GM12891 (cell line): ENCODE measurements at places on chromosomes 7 and 10.

DNA sequence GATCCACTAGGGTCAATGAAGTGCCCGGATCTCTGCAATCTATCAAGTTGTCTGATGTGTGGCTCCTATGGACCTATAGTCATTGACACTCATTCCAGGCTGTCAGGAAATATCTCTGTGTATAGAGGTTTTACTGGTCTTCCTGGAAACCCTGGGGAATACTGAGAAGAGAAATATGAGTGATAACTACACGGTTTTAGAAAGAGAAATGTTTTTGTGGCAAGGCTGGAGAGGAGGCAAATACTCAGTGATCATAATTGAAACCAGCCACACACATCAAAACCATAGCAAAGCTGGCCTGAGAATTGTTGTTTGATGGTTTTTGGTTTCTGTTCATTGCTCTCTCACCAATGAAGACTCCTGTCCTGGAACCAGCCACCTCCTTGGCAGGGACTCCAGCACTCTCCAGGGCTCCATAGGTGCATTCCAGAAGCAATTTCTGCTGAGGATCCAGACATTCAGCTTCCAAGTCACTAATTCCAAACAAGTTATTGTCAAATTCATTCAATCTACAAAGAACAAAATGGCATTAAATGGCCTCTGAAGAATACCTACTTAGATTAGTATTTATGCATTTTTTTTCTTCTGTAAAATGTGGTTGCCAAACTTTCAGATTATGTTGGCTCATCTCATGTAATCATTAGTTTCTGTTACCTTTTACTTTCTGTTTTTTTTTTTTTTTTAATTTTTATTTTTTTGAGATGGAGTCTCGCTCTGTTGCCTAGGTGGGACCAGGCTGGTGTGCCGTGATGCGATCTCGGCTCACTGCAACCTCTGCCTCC is 108.6 kb upstream of the ABI1 start:
- no peak for DNase-seq

DNA sequence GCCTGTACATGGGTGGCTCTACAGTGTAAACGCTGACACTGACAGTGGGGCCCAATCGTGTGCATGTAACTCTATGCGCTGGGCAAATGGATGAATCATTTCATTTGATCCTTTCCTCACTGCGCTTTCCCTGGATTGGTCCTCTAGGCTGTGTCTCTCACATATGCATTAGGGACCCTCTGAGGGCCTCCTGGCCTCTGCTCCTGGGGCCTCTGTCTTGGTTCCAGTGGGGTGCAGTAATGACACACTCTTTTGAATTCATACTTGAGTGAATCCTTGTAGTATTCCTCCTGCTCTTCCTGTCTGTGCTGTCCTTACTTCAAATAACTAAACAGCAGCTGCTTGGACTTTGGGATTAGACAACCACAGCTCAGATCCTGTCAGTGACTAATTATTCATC is 176.5 kb upstream of the ADO start:
- no peak for DNase-seq

GRCh38 chr10:6173203-6173602 is 29.5 kb upstream of the PFKFB3 start:
- no peak for DNase-seq

GRCh38 chr10:36492590-36493515 is 632.5 kb upstream of the ANKRD30A start:
- no peak for DNase-seq

GRCh38 chr10:33822774-33823173 is 488.3 kb upstream of the NRP1 start:
- DNase-seq: no peak

DNA sequence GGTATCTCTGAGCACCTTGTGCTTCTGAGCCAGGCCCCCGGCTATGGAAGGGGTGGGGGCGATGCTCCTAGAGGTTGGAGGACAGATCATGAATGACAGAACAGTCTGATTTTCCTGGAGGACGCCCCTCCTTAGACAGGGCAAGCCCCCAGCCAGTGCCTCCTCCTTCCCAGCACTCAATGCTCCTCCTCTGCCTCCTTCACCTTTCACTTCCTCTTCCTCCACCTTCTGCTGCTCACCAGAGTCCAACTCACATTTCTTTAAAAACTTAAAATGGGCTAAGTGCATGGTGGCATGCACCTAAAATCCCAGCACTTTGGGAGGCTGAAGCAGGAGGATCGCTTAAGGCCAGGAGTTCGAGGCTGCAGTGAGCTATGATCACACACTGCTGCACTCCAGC is 71.1 kb upstream of the CUX1 start:
- no peak for DNase-seq

- DNase-seq: no peak
Observed at GRCh38 chr10:24694086-24694485, 29.6 kb downstream of the ARHGAP21 start.

- DNase-seq: no peak
Observed at GRCh38 chr7:107069457-107069856, 25.0 kb downstream of the PRKAR2B start.

- DNase-seq: no peak
Observed at GRCh38 chr7:157625973-157626742, 289.4 kb downstream of the DNAJB6 start.

GRCh38 chr7:3075441-3075840 is 31.8 kb upstream of the CARD11 start:
- DNase-seq: no peak

GRCh38 chr7:91431601-91432000 is 167.4 kb downstream of the FZD1 start:
- no peak for DNase-seq

- no peak for DNase-seq
Observed at GRCh38 chr10:114397651-114398145, 6.6 kb downstream of the AFAP1L2 start.

DNA sequence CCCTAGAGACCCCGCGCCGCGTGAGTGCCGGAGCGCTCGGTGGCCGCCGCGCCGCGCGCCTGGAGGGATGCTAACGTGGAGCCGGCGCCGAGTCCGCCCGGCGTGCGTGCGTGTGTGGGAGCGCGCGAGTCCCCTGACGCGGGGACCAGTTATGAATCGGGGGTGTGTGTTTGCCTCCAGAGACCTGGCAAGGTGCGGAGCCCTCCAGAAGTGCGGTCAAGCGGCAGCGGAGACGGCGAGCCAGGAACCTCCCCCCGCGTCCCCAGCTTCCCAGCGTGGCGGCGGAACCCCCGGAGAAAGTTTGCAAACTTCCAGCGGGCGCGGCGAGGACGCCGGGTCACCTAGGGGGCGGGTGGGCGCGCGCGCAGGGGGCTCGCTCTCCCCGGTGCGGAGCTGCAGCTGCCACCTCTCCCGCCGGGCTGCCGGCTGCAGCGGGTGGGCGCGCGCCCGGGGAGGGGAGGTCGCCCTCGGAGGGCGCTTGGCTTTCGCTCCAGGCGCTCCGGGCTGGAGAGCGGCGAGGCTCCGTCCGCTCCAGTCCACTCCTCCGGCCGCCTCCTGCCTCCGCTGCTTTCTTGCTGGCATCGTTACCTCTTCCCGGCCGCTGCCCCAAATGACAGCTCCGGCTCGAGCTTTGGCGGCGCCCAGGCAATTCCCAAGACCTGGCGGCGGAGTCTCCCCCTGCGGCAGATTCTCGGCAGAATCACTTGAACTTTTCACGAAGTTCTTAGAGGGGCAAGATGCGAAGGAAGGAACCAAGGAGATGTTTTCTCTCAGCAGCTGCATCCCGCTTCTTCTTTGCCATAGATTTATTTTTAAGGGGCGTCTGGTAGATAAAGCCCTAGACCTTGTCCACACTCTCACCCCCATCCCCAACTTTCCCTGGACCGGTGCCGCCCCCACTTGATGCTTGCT is 2.3 kb upstream of the CREB5 start:
- DNase-seq: peak; percentile 1

DNA sequence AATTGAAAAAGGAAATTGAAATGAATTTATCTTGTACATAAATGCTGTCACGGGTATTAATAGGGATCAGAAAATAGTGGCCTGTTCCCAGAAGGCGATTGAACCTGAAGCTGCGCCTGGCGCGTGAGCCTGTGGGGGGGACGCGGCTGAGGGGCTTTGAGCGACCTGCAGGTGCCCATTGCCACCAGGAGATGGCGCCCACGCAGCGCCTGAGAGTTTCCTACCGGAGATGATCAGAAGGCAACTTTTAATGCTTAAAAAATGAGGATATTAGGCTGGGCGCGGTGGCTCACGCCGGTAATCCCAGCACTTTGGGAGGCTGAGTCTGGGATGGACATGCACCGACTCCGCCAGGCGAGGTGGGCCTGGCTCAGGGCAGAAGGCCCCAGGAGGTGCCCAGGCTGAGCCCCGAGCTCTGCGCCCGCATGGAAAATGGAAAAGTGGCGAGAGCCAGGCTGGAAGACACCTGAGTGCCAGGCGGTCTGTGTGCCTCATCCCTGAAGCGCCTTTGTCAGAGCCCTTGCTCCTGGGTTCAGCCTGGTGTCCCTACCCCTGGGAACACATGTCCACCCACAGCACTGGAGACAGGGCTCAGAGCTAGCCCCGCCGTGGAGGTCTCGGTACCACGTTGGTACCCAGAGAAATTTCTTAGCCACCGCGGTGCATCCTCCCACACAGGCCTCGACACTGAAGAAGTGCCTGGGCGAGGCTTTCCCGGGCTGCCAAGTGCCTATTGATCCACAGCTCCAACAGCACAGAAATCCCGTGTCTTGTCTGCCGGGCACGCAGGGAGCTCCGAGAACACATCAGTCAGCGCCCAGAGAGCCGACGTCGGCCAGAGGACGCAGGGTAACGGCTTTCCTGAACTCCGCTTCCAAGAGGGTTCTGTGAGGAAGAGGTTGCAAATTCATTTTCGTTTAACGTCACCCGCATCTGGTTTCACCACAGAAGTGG is 117.4 kb downstream of the INPP5A start:
- peak; percentile 91 for DNase-seq

DNA sequence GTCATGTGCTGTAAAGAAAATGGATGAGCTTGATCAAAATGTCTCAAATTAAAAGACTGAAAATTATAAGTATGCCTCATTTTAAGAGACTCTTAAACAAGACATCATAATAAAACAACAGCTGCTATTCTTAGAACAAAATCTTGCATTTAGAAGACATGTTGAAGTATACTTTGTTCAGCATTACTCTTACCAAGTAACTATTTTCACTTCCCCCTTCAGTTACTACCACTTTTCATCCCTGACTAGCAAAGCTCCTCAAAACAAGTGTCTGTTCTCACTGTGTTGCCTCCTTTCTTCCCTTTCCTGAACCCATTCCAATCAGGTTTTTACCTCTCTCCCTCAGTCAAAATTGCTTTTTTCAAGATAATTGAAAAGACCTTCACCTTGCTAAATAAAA is 31.6 kb downstream of the ELAPOR2 start:
- DNase-seq: no peak

- DNase-seq: no peak
Observed at GRCh38 chr10:82206831-82207230, 331.8 kb downstream of the NRG3 start.

DNA sequence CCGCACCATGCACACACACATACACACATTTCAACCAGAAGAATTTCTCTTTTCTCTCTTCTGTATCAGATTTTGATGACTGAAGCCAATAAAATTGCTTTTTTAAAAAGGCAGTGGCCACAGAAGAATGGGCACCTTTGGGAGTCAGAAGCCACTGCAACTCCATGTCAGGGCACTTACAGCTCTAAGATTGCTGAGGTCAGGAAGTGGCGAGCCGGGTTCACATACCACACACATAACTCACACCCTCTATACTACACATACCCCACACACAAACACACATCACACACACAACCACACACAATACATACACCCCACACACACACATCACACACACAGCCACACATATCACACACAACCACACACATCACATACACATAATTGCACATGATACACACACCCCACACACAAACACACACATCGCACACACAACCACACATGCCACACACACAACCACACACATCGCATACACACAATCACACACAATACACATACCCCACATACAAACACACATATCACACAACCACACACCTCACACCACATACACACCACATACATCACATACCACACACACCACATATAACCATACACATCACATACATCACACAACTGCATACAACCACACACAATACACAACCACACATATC is 31.2 kb downstream of the GPRIN2 start:
- no peak for DNase-seq

DNA sequence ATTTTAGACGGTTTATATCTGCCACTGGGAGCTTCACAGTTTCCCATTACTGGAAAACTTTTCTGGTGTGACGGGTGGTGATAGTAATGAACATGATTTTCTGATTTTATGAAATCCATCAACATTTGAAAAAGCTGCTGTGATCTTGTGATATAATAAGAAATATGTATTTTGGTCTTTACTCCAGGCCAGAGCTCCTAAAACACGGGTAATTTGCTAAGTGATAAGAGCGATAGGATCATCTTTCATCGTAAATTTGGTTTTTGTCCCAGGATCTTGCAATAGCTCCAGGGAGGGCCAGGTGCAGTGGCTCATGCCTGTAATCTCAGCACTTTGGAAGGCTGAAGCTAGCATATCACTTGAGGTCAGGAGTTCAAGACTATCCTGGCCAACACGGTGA is 10.8 kb upstream of the RNF216 start:
- no peak for DNase-seq

- peak; percentile 9 for DNase-seq
Observed at GRCh38 chr10:124000792-124001201, 92.6 kb downstream of the CHST15 start.

GRCh38 chr7:27117887-27118491 is 12.6 kb downstream of the HOXA4 start:
- DNase-seq: no peak

DNA sequence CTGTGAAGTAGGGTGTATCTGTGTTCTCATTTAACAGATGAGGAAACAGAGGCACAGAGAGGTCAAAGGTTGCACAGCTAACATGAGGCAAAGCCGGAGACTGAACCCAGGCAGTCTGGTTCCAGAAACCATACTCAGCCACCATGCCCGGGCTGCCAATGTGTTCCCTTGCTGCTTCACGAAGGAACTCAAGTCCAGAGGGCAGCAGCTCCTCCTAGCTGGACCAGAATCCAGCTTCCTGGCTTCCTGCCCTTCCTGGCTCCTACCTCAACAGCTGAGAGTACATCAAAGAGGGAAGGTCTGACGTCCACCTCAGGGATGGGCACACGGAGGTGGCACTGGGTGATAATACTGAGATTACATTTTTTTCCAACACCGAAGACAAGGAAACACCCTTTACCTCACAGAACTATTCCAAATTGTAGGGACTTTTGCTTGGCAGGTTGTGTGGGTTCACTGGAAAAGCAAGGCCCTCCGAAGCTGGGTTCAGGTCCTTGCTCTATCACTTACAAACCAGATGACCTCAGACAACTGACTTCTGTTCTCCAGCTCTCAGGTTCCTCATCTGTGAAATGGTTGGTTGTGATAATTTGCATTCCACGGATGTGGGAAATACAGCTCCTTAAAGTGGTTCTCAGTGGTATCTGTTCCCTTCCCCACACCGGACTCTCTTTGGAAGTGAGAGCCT is 154.1 kb upstream of the ZMIZ1 start:
- DNase-seq: no peak

DNA sequence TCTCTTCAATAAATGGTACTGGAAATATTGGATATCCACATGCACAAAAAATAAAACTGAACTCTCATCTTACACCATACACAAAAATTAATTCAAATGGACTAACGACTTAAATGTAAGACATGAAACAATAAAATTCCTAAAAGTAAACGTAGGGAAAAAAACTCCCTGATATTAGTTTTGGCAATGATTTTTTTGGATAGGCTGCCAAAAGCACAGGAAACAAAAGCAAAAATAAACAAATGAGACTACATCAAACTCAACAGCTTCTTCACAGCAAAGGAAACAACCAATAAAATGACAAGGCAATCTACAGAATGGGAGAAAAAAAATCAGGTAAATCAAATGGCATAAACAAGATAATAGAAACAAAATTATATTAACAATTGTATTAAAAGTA is 65.7 kb downstream of the ORC5 start:
- DNase-seq: no peak
